ENCODE measurements at places on chromosomes 6 and 20.

DNA sequence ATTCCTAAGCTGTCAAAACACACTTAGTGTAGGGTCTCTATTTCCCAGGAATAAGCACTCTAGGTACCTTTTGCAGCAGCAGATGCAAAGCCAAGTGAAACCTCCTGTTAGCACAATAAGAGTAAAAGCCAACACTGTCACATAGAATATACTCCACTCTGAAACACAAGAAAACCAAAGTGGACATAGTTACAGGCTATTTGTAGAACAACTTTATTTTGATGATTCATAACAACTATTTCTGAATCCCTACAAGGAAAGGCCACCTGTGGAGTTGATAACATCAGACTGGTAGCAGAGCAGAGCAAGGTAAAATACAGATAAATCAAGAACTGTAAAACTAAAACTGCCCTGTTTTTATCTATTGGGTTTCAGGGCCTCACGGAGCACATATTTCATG lies 59.7 kb downstream of the ALDH5A1 start:
- H3K4me1 ChIP-seq: no peaks in the 10 kb centered on the region
- H3K4me3 ChIP-seq: no peak overlapping the region
- H3K27me3 ChIP-seq: no peaks in the 10 kb centered on the region
- no peak overlapping the region for H3K27ac ChIP-seq
- DNase-seq: no peak

- no peaks in the 10 kb centered on the region for H3K27me3 ChIP-seq
- no peak overlapping the region for H3K4me3 ChIP-seq
- H3K27ac ChIP-seq: no peak overlapping the region
- no peaks in the 10 kb centered on the region for H3K4me1 ChIP-seq
- H3K36me3 ChIP-seq: no peaks in the 10 kb centered on the region
These were observed 150.3 kb downstream of the COL21A1 start for GRCh38 chr6:56096946-56097621.

GRCh38 chr6:16437984-16438383 lies 199.6 kb downstream of the GMPR start:
- H3K36me3 ChIP-seq: no peaks in the 10 kb centered on the region
- H3K4me3 ChIP-seq: no peak overlapping the region
- DNase-seq: no peak
- H3K4me1 ChIP-seq: no peaks in the 10 kb centered on the region
- H3K27ac ChIP-seq: no peak overlapping the region
- no peaks in the 10 kb centered on the region for H3K27me3 ChIP-seq

GRCh38 chr6:12116978-12117377 lies 104.9 kb downstream of the HIVEP1 start:
- H3K27ac ChIP-seq: no peak overlapping the region
- H3K36me3 ChIP-seq: peaks cover 5% of the 10 kb centered on the region
- H3K27me3 ChIP-seq: no peaks in the 10 kb centered on the region
- H3K4me1 ChIP-seq: peaks cover 1% of the 10 kb centered on the region
- no peak for DNase-seq
- no peak overlapping the region for H3K4me3 ChIP-seq

DNA sequence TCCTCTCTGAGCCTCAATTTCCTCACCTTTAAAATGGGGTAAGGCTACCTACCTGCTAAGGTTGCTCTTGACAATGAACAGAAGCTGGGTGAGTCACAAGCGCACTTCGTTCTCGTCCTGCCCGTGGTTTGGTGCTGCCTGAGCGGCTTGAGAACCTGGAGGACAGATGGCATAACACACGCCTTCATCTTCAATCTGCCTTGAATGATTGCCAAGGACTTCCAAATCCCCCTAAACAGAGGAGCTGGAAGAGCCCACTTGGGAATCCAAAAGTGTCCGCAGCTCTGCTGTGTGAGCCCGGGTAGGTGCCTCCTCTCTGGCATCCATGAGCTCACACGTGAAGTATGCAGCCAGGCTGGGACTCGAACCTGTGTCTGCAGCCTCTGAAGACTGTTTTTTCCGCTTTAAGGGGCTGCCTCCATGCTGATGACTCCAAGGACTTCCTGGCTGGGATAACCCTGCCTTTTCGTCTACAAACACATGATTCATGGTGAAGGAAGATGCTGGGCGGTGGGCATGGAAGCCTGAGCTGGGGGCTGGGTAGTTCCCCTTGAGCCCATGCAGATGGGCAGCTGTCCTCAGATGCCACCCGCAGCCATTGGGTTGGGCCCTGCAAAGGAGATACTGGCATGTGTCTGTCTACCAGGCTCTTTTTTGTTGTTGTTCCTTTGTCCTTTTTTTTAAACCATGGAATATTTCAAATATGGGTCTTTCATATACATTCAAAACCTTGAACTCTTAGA lies 25.3 kb upstream of the CSNK2A1 start:
- no peak overlapping the region for H3K27ac ChIP-seq
- H3K4me1 ChIP-seq: peaks cover under 1% of the 10 kb centered on the region
- DNase-seq: peak; percentile 71

DNA sequence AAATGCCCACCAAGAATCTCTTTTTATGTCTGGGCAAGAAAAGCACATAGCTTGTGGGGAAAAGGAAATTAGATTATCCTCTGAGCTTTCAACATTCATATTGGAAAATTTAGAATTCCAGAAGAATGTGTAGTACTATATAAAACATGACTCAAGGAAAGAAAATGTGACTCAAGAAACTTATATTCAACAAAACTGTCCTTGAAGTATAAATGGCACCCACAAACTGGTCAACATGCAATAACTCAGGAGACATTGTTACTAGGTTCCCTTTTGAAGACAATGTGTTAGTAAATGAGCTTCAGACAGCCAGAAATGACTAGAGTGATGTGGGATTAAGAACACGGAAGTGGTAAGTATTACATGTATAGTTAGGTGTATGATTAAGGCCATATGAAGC lies 26.1 kb upstream of the TINAG start:
- H3K27ac ChIP-seq: no peak overlapping the region
- H3K36me3 ChIP-seq: no peaks in the 10 kb centered on the region
- DNase-seq: no peak
- H3K27me3 ChIP-seq: no peaks in the 10 kb centered on the region

DNA sequence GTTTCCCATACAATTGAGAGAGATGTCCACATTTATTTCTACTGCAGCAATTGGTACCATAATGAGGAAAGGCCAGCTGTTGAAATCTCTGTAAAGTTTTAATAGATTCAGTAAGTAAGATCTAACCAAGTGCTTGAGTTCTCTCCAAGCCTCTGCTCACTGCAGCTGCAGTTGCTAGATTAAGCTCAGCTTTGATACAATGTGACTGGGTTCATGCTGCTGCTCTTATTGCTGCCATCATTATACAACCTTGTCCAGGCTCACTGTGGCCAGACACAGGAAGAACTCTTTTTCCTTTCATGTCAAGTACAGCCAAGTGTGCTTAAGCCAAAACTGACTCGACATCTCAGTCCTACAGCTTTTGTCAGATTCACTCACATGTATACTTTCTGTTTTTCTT lies 423.5 kb downstream of the GJA1 start:
- H3K27ac ChIP-seq: no peak overlapping the region
- no peaks in the 10 kb centered on the region for H3K27me3 ChIP-seq
- no peaks in the 10 kb centered on the region for H3K4me1 ChIP-seq

GRCh38 chr6:111487661-111488060 lies 4.6 kb upstream of the REV3L start:
- H3K27ac ChIP-seq: no peak overlapping the region
- H3K4me1 ChIP-seq: no peaks in the 10 kb centered on the region
- no peaks in the 10 kb centered on the region for H3K27me3 ChIP-seq
- no peak overlapping the region for H3K4me3 ChIP-seq
- no peak for DNase-seq

- no peak overlapping the region for H3K27ac ChIP-seq
- no peak overlapping the region for H3K4me3 ChIP-seq
- peaks cover 2% of the 10 kb centered on the region for H3K4me1 ChIP-seq
- no peak for DNase-seq
These were observed 203.3 kb downstream of the RNGTT start for GRCh38 chr6:88760091-88760490.

DNA sequence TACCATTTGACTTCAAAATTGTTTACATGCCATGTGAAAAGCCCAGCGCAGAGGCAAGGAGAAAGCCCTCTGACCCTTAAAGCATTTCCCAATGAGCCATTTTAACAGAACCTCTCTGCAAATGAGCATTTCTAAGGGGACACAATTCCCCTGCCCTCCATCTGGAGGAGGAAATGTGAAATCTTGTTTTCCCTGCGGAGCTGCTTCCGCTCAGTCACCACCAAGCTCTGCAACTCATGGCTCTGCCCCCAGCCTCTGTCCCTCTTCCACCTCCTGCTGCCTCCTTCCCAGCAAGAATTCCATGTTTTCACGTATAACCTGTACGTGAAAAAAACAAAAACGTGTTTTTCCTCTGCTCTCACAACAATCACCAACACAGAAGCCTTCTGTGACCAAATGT lies 12.3 kb downstream of the RIN2 start:
- no peak overlapping the region for H3K27ac ChIP-seq
- peaks cover 7% of the 10 kb centered on the region for H3K4me1 ChIP-seq
- H3K27me3 ChIP-seq: no peaks in the 10 kb centered on the region
- H3K4me3 ChIP-seq: no peak overlapping the region

DNA sequence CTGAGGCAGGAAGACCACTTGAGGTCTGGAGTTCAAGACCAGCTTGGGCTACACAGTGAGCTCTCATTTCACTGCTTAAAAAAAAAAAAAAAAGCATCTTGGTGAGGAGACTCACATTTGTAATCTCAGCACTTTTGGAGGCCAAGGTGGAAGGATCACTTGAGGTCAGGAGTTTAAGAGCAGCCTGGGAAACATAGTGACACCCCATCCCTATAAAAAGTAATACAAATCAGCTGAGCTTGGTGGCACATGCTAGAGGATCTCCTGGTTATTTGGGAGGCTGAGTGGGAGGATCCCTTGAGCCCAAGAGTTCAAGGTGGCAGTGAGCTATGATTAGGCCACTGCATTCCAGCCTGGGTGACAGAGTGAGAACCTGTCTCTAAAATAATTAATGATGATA lies 29.4 kb upstream of the SYNCRIP start:
- no peaks in the 10 kb centered on the region for H3K27me3 ChIP-seq
- DNase-seq: peak; percentile 53
- no peaks in the 10 kb centered on the region for H3K4me1 ChIP-seq
- H3K4me3 ChIP-seq: no peak overlapping the region
- H3K36me3 ChIP-seq: peaks cover 8% of the 10 kb centered on the region

GRCh38 chr6:90222724-90223198 lies 73.9 kb downstream of the BACH2 start:
- no peaks in the 10 kb centered on the region for H3K27me3 ChIP-seq
- peak; percentile 35 for DNase-seq
- H3K27ac ChIP-seq: no peak overlapping the region

DNA sequence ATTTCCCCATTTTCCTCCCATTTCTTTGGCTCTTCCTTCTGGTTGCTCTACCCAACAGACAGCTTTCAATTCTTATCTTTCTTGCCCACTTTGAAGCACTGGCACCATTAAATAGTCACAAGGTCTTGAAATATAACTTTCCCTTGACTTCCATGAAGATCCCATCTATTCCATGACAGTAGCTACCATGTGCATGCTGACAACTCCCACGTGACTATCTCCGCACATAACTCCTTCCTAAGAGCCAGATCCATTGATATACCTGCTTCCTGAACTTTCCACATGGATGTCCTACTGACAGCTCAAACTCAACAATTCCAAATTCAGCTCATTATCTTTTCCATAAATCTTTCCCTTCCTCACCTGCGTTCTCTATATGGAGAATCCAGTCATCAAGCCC lies 101.4 kb downstream of the RIN2 start:
- no peaks in the 10 kb centered on the region for H3K27me3 ChIP-seq
- H3K27ac ChIP-seq: no peak overlapping the region
- no peaks in the 10 kb centered on the region for H3K36me3 ChIP-seq
- no peaks in the 10 kb centered on the region for H3K4me1 ChIP-seq
- no peak overlapping the region for H3K4me3 ChIP-seq

DNA sequence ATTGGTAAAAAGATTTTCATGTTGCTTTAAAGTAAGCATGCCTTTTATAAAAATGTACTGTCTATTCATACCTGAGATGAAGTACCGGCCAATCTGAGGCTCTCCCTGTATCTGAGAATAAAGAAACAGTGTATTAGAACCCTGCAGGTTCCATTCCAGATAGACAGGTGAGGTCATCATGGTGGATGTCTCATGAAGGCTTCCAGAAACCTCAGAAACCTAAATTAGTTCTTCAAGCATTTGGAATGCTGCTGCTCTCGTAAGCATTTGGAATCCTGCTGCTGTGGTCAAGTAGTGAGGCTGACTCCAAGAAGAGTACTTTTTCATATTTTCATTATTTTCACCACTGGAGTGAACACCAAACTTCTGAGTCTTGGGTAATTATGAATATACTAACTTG lies 642.3 kb downstream of the MAFB start:
- no peak overlapping the region for H3K4me3 ChIP-seq
- no peaks in the 10 kb centered on the region for H3K36me3 ChIP-seq
- no peaks in the 10 kb centered on the region for H3K4me1 ChIP-seq
- H3K27me3 ChIP-seq: no peaks in the 10 kb centered on the region
- H3K27ac ChIP-seq: no peak overlapping the region

DNA sequence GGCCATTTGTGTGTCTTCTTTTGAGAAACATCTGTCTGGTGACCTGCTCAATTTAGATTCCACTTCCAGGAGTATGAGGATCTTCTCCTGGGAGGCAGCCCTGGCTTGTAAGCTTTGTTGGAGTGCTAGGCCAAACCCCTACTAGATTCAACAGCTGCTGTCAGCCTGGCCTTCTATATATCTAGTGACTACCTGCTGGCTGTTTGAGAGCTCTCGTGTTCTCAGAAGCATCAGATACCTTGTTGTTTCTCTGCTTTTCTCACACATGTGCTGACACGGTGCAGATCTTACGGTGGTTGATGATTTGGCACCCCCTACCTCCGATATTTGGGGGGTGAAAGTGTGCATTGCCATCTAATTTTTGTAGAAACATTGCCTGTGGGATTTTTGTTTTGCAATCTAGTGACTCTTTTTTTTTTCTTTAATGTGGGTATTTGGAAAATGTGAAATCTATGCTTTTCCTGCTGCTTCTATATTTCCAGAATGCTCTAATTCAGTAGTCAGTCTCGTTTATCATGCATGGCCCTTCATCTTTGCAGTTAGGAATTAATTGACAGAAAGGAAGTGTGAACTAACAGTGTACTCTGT lies 4.7 kb downstream of the CCN2 start:
- H3K36me3 ChIP-seq: peaks cover 3% of the 10 kb centered on the region
- peaks cover 2% of the 10 kb centered on the region for H3K4me1 ChIP-seq
- peak; percentile 71 for DNase-seq

DNA sequence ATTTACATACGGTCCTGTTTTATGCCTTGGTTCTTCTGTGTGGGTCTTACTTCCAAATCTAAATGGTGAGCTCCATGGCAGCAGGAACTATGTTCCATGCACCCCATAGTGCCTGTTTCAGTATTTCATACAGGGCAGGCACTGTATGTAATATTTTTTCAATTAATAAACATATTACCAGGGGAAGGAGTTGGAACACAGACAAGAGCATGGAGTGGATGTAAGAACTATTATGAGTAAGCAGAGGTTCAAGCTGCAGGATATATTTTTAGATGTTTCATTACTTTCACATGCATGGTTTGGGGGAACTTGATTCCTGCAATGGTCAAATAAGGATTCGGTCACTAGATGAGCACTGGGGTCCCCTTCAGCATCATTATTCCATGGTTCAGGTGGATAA lies 108.3 kb downstream of the KIF13A start:
- H3K27me3 ChIP-seq: no peaks in the 10 kb centered on the region
- no peak overlapping the region for H3K4me3 ChIP-seq
- H3K36me3 ChIP-seq: no peaks in the 10 kb centered on the region
- no peak overlapping the region for H3K27ac ChIP-seq
- DNase-seq: no peak

All from mesendoderm (in vitro differentiated cells).